ENCODE measurements at places on chromosomes 2 and 18.

DNA sequence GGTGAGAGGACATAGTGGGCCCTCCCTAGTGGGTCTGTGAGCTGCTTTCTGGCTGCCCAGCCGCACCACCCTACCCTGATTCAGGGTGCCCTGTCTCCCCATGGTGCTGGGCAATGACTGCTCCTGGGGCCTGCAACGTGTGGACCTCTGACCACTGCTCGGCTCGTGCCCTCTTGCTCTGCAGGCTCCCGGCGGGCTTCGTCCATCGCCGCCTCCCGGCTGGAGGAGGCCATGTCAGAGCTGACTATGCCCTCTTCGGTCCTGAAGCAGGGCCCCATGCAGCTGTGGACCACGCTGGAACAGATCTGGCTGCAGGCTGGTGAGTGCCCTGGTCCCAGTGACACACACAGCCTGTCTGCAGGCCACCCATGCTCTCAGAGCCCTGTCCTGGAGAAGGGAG is 103.5 kb downstream of the STPG4 start:
- no peak for DNase-seq

DNA sequence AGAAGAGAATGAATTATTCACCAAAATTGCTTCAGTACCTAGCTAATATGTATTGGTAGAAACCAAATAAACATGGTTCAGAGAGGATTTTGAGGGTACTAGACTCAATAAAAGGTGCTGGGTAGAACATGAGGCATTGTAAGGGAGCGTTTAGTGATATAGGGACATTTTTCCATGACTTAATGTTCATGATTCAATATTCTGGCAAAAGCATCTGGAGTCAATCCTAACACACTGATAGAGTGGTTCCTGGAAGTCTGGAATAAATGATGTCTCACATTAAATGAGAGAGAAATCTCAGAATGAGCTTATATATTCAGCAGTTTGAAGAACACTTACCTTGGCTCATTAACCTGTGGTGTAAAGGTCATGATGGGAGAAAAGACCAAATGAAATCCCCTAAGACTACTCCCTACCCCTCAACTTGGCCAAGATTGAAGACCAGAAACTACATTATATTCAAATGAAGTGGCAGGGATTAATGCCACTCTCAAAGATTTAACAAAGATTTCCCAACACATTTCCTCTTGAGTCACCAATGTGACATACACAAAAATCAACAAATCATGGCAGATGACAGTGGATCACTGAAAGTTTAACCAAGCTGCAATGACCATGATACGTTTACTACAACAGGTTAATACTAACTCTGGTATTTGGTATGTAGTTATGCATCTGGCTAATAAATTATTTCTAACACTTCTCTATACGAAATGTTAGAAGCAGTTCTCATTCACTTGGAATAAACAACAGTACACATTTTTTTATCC is 309.5 kb downstream of the SATB2 start:
- no peak for DNase-seq

GRCh38 chr2:217099561-217099960 is 239.7 kb upstream of the TNP1 start:
- no peak for DNase-seq

- no peak for DNase-seq
Measured at GRCh38 chr2:170905864-170906263, 23.2 kb upstream of the GORASP2 start.

DNA sequence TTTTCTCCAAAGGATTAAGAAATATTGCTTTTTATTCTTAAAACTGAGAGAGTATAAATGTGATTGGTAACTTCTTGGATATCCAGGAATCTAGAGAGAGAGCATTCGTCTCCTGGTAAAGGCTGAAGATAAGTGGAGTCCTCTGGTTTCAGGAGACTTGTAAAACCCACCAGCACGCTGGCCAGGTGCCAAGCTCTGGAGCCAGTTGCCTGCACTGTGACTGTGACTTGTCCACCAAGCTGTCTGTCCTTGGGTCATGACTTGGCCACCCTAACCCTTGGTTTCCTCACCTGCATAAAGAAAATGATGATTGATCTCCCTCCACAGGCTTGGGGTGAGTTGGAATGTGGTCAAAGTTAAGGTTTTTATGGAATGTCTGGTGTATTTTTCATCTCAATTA is 185.4 kb upstream of the NCKAP5 start:
- no peak for DNase-seq

- DNase-seq: no peak
Measured at GRCh38 chr2:10545556-10545955, 97.4 kb upstream of the ODC1 start.

DNA sequence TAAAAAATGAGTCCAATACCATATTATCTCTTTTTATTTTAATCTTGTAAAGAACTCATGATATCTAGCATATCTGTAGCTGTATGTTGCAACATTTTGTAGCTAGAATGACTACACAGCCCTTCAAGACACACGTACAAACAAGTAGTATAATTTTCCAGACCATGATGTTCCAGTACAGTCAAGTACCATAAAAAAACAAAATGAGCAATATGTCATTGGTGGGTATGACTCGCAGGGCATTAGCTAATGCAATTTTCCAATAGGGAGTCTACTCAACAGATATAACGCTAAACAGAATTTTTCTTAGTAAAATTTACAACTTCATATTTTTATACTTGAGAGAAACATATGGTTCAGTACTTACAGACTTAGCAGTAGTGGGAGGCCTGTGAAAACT is 53.6 kb upstream of the UGP2 start:
- no peak for DNase-seq

GRCh38 chr2:45344071-45344470 is 267.0 kb downstream of the SRBD1 start:
- DNase-seq: no peak

DNA sequence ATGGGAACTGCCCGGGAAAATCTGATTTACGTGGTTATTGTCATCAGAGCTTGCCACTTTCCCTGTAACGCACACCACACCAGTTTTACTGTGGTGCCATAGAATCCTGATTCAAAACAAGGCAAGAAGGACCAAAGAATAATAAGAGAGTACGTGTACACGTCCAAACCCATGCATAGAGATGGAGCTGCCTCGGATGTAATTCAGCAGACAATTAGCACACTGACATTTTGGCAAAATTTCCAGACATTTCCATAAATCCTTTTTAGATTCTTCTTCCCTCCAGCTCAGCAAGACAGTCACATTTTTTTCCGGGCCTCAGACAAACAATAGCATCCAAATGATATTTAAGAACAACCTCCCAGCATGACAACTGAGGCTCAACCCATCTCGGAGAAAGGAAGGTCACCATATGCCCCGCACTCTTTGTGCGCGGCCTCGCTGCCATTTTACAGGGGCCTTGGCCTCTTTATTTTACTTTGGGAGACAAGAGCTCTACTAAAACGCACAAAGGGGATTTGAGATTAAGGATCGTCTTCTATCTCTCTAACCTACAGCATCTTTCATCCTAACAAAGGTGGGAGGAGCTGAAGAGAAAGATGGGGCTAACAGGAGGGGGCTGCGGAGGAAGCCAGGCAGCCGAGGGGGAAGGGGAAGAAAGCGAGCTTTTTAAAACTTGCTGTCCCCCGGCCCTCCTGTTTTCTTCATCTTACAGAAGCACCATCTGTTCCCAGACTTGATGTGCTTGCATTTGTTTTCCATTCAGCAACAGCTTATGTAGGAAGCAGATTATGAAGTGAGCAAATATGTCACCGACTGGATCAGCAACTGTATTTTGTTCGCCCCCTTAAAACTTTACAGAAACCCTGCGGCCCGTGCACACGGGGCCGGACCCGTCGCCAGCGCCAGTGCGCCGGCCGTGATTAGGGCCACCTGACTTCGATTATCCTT is 61.0 kb downstream of the CDCA7 start:
- no peak for DNase-seq

All from progenitor cell of endocrine pancreas (in vitro differentiated cells).